GM23338 (cell line): ENCODE measurements at places on chromosomes 3 and 15.
A peak's percentile ranks its signal among the peaks of the same experiment; 100 is the strongest.

DNA sequence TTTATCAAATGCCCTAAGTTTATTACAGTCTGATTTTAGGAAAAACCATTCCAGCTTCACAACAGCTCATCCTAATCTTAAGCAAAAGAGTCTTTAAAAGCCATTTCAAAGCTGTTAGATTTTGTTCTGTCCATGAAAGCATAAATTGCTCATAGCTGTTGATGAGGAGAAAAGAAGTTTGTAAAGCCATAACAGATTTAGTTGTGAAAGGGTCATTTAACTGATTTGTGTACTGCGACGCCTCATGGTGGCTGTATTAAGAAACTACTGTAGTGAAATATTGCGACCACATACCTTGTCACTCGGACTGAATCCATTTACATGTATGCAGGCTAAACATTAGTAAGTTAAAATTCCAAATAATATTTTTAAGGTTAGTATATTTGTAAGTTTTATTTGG lies 20.9 kb downstream of the BBX start:
- peak; percentile 51 for DNase-seq

- no peak for DNase-seq
Observed at GRCh38 chr3:39317571-39318169, 11.8 kb upstream of the CCR8 start.

DNA sequence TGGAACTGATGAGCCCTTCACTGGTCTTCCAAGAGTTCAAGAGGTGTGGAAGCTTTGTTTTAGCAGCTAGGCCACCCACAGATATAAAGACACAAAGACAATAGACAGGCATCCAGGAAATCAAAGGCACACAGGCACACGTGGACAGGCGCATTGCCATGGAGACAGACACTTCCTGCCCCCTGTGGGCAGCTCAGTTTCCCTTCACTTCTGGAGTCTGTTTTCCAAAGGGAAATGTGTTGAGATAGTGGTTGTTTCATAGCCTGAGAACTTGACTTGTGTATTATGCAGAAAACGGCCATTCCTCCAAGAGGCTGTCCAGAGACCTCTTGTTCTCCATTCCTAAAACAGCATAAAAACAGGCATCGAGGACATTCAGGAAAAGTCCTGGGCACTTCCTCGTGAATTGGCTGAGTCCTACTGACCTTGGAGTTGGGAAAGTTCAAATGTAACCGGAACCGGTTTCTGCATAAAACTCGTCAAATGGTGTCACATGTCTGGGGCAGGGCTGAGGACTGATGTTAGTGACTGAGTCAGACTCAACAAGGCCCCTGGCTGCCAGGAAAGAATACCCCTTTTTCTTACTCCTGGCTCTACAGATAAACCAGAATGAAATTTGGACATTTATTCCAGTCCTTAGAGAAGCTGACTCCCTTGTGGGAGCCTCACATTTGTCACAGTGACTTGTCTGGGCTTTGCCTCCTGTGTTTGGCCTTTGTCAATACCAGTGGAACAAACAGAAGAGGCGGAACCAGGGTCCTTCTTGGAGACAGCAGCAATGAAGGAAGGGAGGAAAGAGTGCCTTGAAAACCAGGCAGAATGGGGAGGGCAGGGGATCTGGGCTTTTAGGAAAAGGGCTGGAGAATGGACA lies 1.3 kb downstream of the ALPK3 start:
- DNase-seq, result peak; percentile 82

GRCh38 chr3:103786296-103786695 lies 1351.5 kb downstream of the ZPLD1 start:
- DNase-seq, result no peak

- peak; percentile 36 for DNase-seq
Observed at GRCh38 chr15:34436126-34436955, 1.3 kb downstream of the GOLGA8A start.

DNA sequence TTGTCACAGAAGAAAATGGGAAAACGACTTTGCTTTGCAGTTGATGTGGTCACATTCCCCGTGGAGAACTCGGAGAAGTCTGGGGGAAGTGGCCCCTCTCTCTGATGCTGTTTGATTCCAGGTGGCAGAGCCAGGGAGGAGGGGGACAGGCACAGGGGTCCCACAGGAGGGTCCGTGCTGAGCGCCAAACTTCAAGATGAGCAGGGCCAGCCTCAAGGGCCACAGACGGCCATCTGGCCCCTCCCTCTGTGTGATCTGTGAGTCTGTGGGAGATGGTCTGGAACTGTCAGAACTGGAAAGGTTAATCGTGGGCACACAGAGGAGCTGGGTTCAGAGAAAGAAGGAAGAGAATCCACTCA lies 23.1 kb upstream of the CORO2B start:
- no peak for DNase-seq
